NCI-H1436 treated with DMSO at 0.1 percent for 48 hours (cell line): ENCODE measurements at places on chromosomes 12 and 14.

- no peak for DNase-seq
Observed at GRCh38 chr14:59422069-59422881, 42.9 kb downstream of the GPR135 start.

- DNase-seq = no peak
Observed at GRCh38 chr14:105316968-105317510, 2.5 kb downstream of the PACS2 start.

- no peak for DNase-seq
Observed at GRCh38 chr14:88975043-88975830, 150.8 kb downstream of the TTC8 start.

GRCh38 chr12:4031703-4032291 lies 158.6 kb upstream of the PARP11 start:
- DNase-seq = no peak

- DNase-seq = no peak
Observed at GRCh38 chr14:103151270-103151945, 28.1 kb downstream of the TNFAIP2 start.

- no peak for DNase-seq
Observed at GRCh38 chr12:30519535-30519934, 176.1 kb downstream of the IPO8 start.

- no peak for DNase-seq
Observed at GRCh38 chr12:5083955-5084849, 40.5 kb downstream of the KCNA5 start.

DNA sequence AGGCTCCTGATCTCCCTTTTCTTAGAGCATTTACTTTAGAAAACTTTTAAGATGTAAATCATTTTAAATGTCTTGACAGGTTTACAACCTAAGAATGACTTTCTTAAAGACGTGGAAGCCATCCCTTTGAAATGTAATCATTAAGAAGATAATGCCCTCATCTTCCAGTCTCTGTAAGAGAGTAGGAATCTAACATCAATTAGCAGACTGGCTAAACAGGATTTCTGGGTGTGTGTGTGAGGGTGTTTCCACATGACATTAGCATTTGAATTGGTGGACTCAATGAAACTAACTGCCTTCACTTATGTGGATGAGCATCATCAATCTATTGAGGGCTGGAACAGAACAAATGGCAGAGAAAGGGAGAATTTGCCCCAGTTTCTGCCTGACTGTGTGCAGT lies 329.5 kb downstream of the RPL10L start:
- no peak for DNase-seq

DNA sequence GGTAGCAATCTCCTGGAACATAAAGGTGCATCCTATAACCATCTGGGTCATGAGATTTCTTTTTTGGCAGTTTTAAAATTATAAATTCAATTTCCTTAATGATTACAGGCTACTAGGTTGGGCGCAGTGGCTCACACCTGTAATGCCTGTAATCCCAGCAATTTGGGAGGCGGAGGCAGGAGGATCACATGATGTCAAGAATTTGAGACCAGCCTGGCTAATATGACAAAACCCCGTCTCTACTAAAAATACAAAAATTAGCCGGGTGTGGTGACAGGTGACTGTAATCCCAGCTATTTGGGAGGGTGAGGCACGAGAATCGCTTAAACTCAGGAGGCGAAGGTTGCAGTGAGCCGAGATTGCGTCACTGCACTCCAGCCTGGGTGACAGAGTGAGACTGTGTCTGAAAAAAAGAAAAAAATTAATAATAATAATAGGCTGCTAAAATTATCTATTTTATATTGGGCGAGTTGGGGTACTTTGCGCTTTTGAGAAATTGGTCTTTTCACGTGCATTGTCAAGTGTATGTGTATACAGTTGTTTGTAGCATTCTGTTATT lies 17.2 kb upstream of the ARF6 start:
- no peak for DNase-seq

- no peak for DNase-seq
Observed at GRCh38 chr14:74985028-74985310, 17.8 kb upstream of the EIF2B2 start.

DNA sequence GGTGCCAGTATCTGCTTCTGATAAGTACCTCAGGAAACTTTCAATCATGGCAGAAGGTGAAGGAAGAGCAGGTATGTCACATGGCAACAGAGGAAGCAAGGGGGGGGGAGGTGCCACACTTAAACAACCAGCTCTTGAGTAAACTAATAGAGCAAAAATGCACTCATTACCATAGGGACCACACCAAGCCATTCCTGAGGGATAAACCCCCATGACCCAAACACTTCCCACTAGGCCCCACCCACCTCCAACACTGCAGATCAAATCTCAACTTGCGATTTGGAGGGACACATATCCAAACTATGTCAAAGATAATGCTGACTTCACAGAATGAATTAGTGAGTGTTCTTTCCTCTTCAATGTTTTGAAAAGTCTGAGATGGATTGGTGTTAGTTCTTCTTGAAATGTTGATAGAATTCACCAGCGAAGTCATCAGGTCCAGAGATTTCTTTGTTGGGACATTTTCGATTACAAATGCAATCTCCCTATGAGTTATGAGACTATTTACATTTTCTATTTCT lies 16.6 kb downstream of the TFCP2 start:
- no peak for DNase-seq

DNA sequence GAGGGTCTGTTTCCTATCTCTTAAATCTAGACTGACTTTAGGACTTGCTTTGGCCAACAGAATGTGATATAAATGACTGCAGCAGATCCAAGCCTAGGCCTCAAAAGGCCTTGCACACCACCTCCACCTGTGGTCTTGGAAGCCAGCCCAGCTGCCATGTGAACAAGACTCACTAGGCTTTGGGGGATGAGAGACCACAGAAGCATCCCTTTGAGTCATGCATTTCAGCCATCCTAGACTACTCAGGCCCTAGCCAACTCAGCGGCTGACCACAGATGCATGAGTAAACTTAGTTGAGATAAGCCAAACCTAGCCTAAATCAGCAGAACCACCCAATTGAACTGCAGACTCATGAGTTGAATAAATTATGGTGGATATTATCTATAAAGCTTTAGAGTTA lies 87.7 kb downstream of the KCNH5 start:
- no peak for DNase-seq

DNA sequence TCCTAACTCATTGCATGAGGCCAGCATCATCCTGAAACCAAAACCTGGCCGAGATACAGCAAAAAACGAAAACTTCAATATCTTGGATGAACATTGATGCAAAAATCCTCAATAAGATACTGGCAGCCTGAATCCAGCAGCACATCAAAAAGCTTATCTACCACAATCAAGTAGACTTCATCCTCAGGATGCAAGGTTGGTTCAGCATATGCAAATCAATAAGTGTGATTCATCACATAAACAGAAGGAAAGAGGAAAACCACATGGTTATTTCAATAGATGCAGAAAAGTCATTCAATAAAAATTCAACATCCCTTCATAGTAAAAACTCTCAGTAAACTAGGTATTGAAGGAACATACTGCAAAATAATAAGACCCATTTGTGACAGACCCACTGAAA lies 56.5 kb upstream of the PPFIA2 start:
- no peak for DNase-seq

- no peak for DNase-seq
Observed at GRCh38 chr12:104888481-104888880, 69.6 kb downstream of the SLC41A2 start.

DNA sequence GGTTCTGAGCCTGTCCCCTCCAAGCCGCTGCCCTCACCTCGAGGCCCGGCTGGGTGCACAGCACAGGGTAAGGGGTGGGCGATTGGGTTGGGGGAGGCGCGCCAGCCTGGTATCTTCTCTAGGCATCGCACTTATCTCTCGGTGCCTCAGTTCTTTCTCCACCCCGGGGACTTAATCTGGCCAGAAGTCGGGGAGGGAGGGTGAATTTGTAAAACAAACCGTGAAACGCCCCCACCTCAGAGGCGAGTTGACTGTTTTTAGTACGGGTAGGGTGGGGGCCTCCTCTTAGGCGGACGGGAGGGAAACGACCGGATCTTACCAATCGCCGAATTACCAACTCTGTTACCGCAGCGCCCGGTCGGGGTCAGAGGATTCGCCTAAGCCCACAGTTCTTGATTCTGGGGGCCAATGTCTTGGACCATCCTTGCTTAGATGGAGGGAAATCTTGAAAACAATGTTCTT lies 1.4 kb upstream of the TBX3 start:
- no peak for DNase-seq

DNA sequence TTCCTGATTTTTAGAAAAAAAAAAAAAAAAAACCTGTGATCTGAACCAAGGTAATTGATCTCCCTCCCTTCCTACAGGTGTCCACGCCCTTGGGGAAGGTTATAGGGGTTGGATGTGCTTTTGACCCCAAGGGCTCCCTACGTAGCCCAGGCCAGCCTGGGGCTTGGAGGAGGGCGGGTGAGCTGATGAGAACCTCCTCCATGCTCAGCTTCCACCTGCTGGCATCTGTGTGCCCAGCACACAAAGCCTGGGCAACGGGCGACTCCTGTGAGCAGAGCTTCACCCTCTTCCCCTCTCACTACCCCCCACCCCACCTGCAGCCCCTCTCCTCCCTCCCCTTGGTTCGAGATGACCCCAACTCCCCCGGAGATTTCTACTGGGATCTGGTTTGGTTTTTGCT lies 25.3 kb upstream of the INF2 start:
- DNase-seq = no peak

GRCh38 chr12:41932470-41932991 lies 212.1 kb downstream of the GXYLT1 start:
- DNase-seq = peak; percentile 71

DNA sequence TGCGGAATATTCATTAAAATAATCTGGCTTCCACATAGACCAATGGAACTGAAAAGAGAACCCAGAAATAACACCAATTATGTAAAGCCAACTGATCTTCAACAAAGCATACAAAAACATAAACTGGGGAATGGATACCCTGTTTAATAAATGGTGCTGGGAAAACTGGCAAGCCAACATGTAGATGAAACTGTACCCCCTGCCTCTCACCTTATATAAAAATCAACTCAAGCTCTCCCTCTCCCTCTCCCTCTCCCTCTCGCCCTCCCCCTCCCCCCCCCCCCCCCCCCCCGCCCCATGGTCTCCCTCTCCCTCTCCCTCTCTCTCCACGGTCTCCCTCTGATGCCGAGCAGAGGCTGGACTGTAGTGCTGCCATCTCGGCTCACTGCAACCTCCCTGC lies 13.1 kb upstream of the SPTSSA start:
- no peak for DNase-seq

GRCh38 chr14:57485635-57486034 lies 8.0 kb downstream of the CCDC198 start:
- DNase-seq = no peak

DNA sequence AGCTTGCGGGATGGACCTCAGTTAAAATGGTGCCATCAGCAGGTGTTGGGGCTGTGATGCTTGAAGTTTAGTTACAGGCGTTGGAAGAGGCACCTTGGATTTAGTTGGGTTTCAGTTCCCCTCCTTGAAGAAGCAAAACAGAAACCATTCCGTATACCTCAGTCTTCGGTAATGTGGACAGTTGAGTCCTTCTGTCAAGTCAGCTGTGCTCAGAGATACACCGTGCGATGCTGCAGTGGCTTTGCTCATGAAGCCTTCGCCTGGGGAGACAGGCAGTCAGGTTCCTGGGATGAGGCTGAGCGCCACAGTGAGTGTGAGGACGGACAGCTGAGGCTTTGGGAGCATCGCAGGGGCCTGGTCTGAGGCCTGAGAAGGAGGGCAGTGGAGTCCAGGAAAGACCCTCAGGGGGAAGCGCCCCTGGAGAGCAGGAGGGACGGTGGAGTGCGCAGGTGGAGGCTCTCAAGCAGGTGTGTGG lies 7.4 kb downstream of the RAN start:
- no peak for DNase-seq

- no peak for DNase-seq
Observed at GRCh38 chr14:81176241-81176640, 44.5 kb downstream of the GTF2A1 start.

DNA sequence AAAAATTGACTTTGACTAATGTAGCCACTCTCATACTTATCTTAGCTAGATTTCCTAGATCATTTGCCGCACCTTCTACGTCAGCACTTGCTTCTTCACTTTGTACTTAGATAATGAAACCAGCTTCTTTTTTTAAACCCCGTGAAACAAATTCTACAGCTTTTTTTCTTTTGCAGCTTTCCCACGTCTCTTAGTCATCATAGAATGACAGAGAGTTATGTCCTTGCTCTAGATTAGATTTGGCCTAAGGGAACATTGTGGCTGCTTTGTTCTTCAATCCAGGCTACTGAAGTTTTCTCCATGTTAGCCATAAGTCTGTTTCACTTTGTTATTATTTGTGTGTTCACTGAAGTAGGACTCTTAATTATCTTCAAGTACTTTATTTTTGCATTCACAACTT lies 94.9 kb downstream of the SLCO1A2 start:
- no peak for DNase-seq

GRCh38 chr12:106276032-106276740 lies 26.3 kb upstream of the TCP11L2 start:
- DNase-seq = no peak

DNA sequence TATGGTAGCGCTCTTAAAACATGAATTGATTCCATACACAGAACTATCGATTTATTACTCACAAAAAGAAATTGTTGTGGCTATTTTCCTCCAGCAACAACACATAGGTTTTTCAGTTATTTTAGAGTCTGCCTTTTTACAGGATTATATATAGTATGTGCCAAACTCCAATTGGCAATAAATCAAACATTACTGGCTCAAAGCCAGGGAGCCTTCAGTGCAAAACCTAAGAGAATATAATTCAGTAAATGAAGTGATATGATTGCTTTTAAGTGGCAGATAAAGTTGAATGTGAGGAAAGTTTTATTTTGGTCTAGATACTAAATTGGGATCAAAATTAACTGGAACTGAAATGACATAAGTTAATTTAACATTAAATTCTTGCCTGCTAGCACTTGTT lies 234.8 kb downstream of the PIK3C2G start:
- no peak for DNase-seq

- no peak for DNase-seq
Observed at GRCh38 chr14:97361958-97362357, 564.8 kb downstream of the VRK1 start.

GRCh38 chr12:131194166-131194565 lies 240.5 kb downstream of the ADGRD1 start:
- no peak for DNase-seq

DNA sequence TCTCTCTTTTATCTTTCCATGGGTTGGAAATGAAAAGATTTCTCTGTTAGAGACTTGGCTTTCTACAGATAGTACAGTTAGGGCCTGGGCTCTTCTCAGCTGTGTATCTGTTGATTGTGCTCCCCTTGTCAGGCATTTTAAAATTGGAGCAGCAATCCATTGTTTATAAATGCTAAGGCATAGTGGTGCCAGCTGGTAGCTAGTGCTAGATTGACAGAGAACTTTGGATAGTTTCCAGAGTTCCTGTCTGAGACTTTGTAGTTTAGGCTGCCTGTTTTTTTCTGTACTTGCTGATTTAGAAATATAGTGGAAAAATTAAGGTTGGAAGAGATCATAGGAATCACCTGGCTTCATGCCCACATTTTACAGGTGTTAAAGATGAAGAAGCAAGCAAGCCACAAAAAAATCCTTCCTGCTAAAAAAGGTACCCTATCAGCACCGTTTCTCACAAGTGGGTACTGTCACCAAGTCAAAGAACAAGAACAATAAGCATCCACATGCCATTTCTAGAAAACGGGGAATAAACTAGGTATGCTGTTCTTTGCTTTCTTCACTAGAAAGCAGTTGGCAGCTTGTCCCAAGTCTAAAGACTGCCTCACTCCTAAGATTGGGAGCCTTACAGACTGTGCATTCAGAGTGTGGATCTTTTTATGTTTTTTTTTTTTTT lies 6.2 kb downstream of the TTLL5 start:
- no peak for DNase-seq
